ENCODE measurements at places on chromosomes 3 and 15.

- no peak for DNase-seq
These were observed 41.1 kb upstream of the UBE2E2 start for GRCh38 chr3:23161896-23162570.

GRCh38 chr3:142888099-142888480 lies 793 bp downstream of the PCOLCE2 start:
- DNase-seq = no peak

DNA sequence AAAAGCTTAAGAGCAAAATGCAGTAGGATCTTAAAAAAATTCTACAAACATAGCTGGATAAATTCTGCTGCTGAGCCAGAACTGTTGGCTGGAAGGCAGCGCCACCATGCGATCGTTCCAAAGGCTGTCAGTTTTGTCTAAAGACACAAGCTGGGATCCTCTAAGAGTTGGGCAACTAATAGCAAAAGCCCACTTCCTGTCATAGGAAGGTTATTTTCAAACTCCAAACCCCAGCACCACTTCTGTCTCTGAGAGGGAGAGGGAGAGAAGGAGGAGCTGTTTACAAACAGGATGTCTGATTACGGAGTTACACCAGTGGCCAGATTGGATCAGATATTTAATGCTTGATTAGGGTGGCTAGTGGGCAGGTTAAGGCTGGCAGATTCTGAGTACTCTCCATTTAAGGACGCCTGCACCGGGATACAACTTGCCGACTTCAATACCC lies 44.0 kb downstream of the EIF4E3 start:
- no peak for DNase-seq

DNA sequence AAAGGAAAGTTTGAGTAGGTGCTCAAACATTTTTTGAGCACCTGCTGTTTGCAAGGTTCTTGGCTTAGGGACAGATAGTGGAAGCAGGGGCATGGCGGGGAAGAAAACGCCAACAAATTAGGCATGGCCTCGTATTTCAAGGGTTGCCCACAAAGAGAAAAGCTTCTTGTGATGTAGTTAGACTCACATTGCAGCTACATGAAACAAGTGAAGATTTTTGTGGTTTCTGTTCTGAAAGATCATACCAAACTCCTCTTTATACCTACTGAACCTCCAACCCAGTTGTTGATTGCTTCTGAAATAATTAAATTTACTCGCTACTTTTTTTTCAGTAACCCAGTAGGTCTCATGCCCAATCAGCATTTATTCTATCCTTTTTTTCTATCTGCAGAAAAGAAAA lies 23.5 kb upstream of the RARB start:
- DNase-seq = no peak

DNA sequence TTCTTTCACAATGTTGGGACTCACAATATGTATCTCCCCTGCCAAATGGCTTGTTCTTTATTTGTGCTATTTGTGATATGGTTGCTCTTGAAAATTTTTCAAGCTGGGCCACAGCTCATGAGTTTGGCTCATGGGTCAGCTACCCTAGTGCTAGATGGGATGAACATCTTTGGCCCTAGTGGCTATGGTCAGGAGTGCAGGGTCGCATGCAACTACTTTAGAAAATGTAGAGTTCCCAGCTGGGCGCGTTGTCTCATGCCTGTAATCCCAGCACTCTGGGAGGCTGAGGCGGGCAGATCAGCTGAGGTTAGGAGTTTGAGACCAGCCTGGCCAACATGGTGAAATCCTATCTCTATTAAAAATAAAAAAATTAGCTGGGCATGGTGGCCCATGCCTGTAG lies 55.8 kb downstream of the POLR2M start:
- DNase-seq = no peak

DNA sequence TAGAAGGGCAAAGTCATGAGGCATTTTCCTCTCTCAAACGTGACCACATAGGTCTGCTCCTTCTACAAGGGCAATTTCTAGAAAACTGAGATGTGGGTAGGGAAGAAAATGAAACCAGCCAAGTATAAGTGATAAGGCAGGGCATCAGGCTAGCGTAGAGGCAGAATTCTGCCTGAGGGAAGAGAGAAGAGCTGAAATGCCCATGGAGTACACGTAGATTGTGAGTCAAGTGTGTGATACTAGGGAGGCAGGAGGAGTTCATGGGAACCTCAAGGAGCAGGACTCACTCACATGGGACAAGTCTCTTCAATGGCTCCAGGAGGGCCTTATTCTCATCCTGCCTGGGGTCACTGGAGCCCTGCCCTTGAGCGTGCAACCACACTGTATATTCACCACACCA lies 34.9 kb upstream of the PPP4R2 start:
- no peak for DNase-seq

- no peak for DNase-seq
These were observed 37.4 kb upstream of the GOLGA8B start for GRCh38 chr15:34620814-34621213.

- no peak for DNase-seq
These were observed 50.4 kb downstream of the IL12A start for GRCh38 chr3:160038862-160039562.

- peak; percentile 20 for DNase-seq
These were observed at the start of gene CHST14 for GRCh38 chr15:40470423-40471104. CHST14 (plus strand) TSS chr15:40470984; CDS start chr15:40471214, 230 bp downstream.

DNA sequence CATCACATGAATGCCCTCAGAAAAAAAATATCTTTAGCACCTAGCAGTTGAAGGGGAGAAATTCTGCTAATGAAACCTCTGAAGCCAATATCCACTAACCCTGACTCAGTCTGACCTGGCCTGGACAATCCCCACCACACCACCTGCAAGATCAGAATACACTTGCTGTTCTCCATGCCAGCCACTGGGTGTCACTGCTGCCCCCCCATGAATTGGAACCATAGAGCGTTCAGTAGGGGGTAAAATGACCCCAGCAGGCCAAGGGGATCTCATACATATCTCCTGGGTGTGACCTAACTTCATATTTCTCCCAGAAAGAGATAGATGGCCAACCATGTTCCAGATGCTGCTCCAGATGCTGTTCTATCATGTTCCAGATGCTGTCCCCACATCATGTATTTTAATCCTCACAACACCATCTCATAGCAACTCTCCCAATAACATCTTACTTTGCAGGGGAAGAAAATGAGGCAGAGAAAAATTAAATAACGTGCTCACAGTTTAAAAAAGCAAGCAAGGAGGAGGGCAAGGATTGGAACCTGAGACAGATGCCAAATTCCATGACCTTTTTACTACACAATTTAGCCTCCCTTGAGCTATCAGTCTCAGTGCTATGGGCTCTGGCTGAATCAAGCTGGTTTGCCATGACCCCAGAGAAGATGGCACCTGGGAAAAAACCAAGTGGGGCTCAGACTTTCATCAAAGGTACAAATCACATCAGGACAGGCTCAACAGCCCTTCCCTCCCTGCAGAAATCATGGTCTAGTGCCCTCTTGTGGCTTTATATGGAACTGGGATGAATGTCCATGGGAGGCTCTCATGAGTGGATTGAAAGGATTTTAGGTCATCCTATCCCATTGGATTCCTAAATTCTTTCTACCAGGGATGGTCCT lies 12.4 kb downstream of the NTRK3 start:
- no peak for DNase-seq

GRCh38 chr3:70728311-70728710 lies 415.9 kb upstream of the MDFIC2 start:
- DNase-seq = no peak

DNA sequence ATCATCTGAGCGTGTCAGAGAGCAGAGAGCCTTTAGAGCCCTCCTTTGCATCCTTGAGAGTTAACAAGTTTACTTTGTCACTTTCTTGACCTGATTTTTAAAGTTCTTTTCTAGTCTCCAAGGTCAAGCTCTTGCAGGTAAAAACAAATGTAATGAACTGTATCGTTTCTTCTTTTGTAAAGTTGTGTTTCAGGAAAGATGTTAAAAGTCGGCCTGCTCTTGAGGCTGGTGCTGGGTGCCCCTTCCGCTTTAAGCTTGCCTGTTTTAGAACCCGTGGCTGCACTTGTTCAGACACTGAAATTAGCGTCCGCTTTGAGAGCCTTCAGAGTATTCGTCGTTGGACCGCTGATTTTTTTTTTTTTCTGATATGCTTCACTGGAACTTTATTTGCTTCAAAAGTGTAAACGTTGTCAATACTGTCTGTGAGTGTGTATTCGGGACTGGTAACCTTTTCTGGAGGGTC lies 52.6 kb upstream of the ULK4 start:
- no peak for DNase-seq

DNA sequence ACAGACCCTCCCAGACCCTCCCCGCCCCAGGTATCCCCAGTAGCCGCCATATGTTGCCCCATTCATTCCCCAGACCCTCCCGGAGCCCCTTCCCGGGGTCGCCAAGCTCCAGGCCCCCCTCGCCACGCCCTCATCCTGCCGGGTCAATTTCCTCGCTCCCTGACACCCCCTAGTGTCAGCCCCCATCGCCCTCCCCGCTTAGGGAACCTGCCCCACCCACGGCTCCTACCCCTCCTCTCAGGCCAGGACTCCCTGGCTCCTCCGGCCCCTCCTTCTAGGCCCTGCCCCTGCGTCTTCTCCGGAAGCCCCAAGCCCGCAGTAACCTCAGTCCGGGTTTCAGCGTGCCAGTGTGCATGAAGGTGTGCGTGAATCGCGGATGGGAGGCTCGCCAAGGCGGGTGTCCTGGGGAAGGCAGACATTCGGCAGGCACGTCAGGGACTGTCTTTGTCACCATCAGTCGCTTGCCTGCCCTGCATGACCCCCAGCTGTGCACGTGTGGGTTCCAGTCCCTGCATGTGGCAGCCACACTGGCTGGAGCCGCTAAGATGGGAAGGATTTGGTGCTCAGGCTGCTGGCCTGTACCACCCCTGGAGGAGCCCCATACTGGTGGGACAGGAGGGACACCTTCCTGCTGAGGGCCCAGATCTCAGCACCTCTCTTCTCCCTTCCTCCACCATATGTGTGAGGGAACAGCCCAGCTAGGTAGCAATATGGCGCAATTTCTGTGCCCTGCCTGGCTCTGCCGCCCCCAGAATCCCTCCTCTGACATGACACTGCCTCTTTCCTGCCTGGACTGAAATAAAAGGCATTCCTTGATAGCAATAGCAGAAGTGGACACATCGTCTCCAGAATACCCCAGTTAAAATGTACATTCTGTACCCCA lies 693 bp downstream of the DISP2 start:
- DNase-seq = no peak

- DNase-seq = no peak
These were observed 73.0 kb downstream of the MYH15 start for GRCh38 chr3:108437439-108437838.

GRCh38 chr3:86929046-86929445 lies 61.9 kb downstream of the VGLL3 start:
- no peak for DNase-seq

- no peak for DNase-seq
These were observed 350.5 kb upstream of the THBS1 start for GRCh38 chr15:39230205-39230907.

GRCh38 chr15:66684136-66684681 lies 17.8 kb upstream of the SMAD6 start:
- no peak for DNase-seq

DNA sequence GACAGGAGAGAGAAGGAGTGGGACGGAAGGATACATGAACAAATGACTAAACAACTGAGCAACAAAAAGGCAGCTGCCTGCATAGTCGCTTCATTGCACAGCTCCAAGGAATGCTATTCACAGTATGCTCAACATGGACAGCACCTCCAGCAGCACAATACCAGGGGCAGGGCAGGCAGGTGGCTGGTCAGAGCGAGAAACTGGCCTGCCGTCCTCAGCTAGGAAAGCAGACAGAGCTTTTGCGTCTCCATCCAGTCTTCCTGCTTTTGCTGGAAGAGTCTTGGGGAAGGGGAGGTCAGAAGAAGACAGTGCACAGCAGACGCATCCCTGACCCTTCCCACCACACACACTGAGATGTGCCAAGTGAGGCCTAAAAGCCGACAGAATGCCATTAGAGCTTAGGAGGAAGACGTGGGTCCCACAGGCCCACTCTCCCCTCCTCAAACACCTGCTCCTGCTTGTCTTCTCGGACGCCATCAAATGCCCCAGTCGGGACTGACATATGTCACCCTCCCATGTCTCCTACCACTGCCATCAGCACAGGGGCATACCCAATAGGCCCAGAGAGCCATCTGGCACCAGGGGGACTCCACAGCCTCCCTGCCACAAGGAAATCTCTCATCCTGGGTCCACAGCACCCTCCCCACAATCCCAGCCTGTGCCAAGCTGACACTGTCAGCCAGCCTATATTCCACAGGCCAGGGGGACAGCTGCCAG lies 3.9 kb downstream of the RAB6B start:
- no peak for DNase-seq

DNA sequence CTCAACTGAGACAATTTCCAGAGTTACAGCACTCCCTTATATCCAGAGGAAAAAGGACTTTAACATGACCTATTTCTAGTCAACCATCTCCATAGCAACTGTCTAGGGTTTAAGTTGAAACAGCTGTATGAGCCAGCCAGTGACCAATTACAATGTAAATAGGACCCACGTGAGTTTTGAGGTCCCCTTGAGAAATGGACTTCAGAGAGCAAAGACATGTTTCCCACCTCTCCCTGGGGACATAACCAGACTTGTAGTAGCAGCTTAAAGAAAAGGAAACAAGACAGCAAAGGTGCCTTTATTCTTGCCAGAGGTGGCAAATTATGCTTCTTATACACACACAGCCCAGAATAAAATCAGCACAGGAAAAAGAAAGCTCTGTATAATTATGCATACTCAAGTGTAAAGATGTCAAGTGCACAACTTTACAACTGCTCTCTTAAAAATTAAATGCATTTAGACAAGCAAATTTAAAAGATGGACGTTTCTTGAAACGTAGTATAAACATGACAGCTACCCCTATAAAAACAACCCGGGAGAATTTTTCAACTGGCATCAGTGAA lies 40.2 kb downstream of the SUMF1 start:
- DNase-seq = no peak

GRCh38 chr15:95182091-95182490 lies 950.7 kb downstream of the MCTP2 start:
- DNase-seq = no peak

DNA sequence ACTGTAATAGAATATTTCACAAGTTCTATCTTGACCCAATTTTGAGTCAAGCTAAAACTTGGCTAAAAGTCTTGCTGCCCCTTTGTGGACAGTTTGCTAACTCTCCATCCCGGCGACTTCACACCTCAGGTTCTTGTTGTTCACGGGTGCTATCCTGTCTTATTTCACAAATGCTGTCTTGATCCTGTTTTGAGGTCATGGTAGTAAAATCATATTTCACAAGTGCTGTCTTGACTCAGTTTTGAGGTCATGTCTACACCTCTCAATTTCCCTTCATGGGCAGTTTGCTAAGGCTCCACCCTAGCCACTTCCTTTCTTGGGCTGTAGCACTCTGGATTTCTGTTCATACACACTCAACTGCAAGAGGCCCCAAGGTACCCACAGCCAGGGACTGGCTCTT lies 45.0 kb upstream of the GK5 start:
- no peak for DNase-seq

DNA sequence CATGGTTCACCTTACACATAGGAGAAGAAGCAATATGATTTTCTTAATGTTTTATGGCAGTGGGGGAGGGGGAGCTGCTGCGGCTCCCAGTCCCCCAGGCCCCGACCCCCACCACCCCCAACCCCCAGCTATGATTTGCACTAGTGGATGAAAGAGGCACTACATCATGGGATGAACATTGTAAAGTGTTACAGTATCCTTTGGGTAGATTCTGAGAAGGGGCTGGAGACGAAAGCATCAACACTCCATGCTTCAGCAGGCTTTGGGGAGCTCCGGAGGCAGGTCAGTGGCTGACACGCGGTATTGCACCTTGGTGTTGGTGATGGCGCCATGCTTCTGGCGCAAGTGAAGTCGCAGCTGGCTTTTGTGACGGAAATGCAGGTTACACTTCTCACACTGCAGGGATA lies 19.9 kb upstream of the RTP2 start:
- no peak for DNase-seq
